Epithelial cell of esophagus (primary cell): ENCODE measurements at places on chromosomes 4 and X.

- no peak for DNase-seq
These were observed 186.1 kb upstream of the MAB21L2 start for GRCh38 chr4:150395872-150396271.

DNA sequence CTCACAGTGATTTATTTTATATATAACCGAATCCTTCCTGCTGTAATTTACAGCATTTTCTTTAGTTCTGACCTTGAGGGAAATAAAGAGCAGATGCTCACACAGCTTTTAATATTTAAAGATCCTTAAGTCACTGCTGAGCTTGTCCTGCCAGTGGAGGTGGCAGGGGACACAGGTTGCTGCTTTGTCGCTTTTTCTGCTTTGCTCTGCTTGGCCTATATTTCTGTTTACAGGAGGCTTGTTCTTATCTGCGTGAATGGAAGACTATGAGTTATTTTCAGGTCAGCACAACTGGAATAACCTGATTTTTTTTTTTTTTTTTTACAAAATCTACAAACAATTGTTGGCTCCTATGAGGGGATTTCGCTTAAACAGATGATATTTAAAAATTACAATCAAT lies 2.3 kb downstream of the TXK start:
- no peak for DNase-seq

GRCh38 chr4:67397931-67398330 lies 147.4 kb downstream of the CENPC start:
- DNase-seq = no peak

DNA sequence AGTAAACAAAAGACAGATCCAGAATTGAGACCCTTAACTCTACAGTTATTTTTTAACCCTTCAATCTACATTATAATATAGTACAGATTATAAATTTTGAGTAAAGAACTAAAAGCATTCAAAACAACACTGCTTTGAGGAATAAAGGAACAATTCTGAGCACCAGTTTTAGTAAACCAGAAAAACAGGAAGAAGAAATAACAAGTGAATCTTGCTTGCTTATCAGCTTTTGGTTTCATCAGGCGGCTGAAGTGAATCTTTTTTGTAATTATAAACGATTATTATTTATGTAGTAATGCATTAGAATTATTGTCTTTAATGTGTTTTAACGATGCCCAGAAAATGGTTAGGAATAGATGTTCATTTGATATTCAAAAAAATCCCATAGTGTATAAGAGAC lies 305.4 kb downstream of the ARAP2 start:
- no peak for DNase-seq

GRCh38 chr4:87863486-87863885 lies 30.7 kb downstream of the MEPE start:
- no peak for DNase-seq
